NCI-H774 (cell line): ENCODE measurements at places on chromosomes 2 and 18.

DNA sequence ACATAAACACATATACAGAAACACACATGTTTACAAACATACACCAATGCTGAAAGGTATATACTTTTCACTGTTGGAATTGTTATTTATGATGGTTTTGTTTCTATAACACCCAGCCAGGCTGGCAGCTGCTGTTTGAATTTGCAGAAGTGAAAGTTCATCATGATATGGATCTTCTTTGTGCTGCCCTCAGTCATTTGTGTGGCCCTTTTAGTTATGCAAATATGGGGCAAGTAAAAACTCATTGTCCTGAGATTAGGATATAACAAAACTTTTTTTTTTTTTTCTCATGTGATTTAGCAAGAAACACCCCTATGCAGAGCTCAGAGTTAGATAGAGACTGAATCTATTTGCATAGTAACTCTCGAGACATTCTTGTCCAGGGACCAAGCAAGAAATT is 714.1 kb downstream of the KCNJ3 start:
- DNase-seq = no peak

- DNase-seq = no peak
These were observed 18.1 kb upstream of the PGAP1 start for GRCh38 chr2:196944570-196944969.

- no peak for DNase-seq
These were observed 5.6 kb upstream of the PUS10 start for GRCh38 chr2:61023670-61024069.

DNA sequence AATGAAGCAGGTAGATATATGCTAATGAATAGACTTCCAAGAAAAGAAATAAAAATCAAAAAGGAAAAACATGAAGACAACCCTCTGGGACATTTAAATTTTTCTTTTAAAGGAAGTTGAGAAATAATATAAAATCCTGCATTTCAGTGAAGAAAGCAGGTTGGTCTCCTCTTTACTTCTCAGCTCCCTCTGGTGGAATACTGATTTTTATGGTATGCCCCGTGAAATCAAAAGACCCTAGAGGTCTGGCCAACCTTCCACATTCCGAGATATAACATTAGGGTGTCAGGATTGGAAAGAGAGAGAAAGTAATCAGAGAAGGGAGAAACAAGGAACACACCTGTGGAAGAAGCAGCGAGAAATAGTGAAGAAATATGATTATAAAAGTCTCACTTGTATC is 72.7 kb downstream of the DNER start:
- DNase-seq = no peak

- no peak for DNase-seq
These were observed 9.8 kb downstream of the ARHGAP25 start for GRCh38 chr2:68744366-68744912.

GRCh38 chr2:12050396-12050795 is 304.0 kb downstream of the LPIN1 start:
- no peak for DNase-seq
